ENCODE measurements at places on chromosomes 1 and 21.

- DNase-seq = no peak
Measured at GRCh38 chr1:226629210-226629895, 80.8 kb downstream of the STUM start.

- DNase-seq = no peak
Measured at GRCh38 chr1:159944623-159945455, 574 bp downstream of the IGSF9 start.

GRCh38 chr1:17922833-17923232, 167.7 kb downstream of the ACTL8 start:
- DNase-seq = no peak

- DNase-seq = peak; percentile 66
Measured at GRCh38 chr1:153536012-153536670, 350 bp upstream of the S100A6 start.

DNA sequence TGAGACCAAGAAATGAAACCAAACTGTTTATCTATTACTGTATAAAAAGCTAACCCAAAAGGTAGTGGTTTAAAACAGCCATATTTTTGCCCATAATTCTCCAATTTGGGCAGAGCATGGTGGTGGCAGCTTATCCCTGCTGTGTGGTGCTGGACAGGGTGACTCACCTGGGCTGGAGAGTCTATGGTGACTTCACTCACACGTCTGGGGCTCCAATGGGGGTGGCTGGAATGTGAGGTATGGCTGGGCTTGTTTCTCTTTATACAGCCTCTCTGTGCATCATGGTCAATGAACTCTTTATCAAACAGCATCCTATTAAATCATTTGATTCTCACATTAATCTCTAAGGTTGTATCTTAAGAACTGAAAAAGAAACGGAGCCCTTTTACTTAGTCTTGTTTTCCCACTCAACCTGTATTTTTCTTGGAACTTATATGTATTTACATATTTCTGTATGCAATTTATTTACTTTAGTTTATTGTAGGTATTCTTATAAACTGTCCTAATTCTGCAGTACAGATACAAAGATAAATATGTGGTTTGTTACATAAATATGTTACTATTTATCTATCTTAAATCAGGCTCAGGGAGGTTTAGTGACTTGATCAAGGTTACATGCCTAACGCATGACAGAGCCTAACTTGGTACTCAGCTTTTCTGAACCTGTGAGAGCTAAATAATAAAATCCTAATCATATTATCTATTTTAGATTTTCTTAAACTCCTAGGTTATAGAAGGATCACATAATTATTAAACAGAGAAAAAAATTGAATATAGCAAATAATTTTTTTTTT, 37.5 kb upstream of the WLS start:
- DNase-seq = no peak

GRCh38 chr1:201419256-201419655, 2.3 kb downstream of the TNNI1 start:
- DNase-seq = no peak

- DNase-seq = no peak
Measured at GRCh38 chr1:51072043-51072439, 30.0 kb upstream of the C1orf185 start.

DNA sequence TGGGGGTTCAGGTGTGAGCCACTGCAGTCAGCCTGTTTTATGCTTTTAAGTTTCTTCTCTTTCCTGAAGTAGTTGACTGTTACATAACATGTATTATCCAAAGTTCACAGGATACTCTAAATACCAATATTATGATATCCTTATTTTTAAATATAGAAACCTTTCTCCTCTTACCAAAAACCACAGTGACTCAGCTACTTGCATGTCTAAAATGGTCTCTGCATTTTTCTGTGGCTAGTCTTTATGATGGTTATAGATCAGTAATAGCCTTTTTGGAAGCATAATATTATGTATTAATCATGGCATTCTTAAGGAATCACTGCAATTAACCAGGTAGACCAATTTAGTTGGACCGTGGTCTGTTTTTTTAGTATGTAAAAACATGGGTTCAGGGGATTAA, 210.8 kb upstream of the CACYBP start:
- DNase-seq = no peak

DNA sequence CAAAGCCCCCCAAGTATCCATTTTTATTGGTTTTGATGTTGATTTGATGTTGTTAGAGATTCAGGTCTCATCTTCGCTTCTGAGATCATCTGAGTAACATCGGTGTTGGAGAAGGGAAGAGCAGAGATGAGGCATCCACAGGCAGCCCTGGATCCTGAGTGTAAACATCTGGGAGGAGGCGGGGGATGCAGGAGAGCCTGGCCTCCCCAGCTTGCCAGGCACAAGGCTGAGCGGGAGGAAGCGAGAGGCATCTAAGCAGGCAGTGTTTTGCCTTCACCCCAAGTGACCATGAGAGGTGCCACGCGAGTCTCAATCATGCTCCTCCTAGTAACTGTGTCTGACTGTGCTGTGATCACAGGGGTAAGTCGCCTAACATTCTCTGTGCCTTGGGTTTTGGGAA, at the start of gene PROK1:
Gene PROK1 (plus strand): TSS at position 221 of the 400 bp plus-strand sequence. CDS start 68 bp downstream, at position 289.
- no peak for DNase-seq

DNA sequence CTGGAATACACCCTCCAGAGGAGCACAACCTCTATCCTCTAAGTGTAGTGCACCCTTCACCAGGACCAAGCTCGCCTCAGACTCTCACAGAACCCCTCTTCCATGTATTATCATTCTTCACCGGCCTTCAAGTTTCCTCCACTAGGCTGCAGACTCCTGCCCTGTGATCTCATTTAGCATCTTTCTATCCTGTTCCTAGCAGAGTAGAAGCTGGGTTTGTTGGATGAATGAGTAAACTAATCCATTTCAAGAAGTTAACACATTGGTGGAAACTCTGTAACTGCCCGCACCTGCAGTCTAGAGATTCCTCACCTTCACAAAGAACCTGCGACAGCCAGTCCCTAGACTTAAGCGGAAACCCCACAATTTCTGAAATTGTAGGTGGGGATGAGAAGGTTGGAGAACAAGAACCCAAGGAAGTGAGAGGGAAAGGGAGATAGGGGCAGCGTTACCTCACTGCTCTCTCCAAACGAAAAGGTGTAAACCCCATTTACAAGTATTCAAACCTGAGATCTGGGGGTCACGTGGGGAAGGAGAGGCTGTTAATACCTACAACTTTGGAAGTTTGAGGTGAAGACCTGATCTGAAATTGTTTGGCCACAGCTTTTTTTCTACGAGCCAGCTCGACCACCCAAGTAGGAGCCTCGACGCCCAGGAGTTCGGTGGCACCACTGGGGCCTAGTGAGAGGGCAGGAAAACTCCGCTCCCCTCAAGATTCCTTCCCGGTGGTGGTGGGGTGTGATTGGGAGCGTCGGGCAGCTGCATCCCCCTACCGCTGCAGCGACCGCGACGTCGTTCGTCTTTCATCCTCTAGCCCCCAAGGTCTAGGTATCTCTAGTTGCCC, 1.2 kb downstream of the PTPN14 start:
- DNase-seq = no peak

DNA sequence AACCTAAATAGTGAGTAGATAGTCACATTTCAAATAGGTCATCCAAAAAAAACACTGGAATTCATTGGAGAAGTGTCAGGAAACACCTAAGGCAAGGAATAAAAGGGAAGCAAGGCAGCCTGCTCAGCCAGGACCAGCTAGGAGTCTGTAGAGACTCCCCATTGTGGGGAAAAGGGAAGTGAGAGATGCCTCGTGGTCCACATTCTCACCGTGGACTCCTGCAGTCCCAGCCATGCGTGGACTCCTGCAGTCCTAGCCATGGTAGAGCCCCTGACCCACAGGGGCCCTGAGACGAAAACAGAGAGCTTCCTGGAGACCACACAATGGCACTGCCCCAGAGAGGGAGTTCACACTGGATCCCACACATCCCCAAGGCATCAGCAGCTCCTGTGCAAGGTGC, 97.5 kb downstream of the LRIG2 start:
- DNase-seq = no peak

DNA sequence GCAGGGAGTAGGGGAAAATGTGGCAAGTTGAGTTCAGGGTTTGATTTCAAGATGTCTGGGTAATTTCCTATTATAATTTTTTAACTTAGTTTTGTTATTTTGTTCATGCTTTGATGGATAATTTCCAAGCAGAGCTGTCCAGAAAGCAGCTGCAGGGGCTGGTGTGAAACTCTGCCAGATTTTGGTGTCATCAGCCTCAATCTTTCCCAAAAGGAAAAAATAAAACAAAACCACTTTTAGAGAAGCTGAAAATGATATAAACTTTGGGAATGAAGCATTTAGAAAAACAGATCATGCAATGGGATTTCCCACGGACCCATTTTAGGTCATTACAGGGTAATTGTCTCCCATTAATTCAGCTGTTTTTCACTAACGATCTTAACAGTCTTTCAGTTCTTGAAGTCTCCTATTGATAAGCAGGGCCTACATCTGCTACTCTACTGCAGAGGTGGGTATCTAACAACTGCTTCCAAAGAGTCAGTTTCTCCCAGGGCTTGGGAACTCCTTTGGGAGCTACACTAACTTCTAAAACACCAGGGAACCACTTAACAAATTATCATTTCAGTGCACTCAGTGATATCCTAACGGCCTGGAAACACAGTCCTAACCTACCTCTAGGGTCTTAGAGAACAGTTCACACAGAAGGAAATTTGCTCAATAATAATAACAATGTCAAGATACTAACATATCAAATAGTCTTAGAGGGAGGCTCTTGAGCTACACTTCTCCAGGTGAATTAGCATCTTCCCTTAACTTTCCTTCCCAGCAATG, 12.3 kb downstream of the ZNF436 start:
- no peak for DNase-seq
